ENCODE measurements at places on chromosomes 12 and 14. TPM values are rescaled to one million over a fixed set of nuclear protein-coding genes. Genes with fewer than 3 reads are reported as not detected.

Gene SLC8A3
- not detected for total RNA-seq

Gene SERPINA10
- total RNA-seq, result not detected

Gene B4GALNT1
- 46.5 TPM for total RNA-seq

Gene PROX2
- not detected for total RNA-seq

Gene KRT79
- not detected for total RNA-seq

Gene LALBA
- total RNA-seq, result not detected

Gene SIRT4
- 0.87 TPM for total RNA-seq

Gene FAM90A1
- 0.07 TPM for total RNA-seq

Gene LMNTD1
- not detected for total RNA-seq

Gene AMN
- 0.16 TPM for total RNA-seq

Gene HOXC4
- 4.0 TPM for total RNA-seq

Gene KRT2
- not detected for total RNA-seq

Gene C12orf60
- 1.8 TPM for total RNA-seq

Gene SMCO2
- total RNA-seq, result 0.13 TPM

Gene CEP83
- total RNA-seq, result 9.1 TPM

Gene ANKS1B
- total RNA-seq, result 0.63 TPM

Gene ARHGAP9
- total RNA-seq, result 0.29 TPM
